ENCODE measurements at places on chromosomes 4 and X.

GRCh38 chrX:24990535-24990934, 25.2 kb downstream of the ARX start:
- peaks cover 44% of the 10 kb centered on the region for H3K4me1 ChIP-seq
- no peak overlapping the region for H3K4me3 ChIP-seq
- H3K27me3 ChIP-seq = no peaks in the 10 kb centered on the region
- DNase-seq = no peak
- H3K36me3 ChIP-seq = no peaks in the 10 kb centered on the region

- H3K36me3 ChIP-seq = no peaks in the 10 kb centered on the region
- H3K4me3 ChIP-seq = no peak overlapping the region
- DNase-seq = no peak
- H3K27me3 ChIP-seq = no peaks in the 10 kb centered on the region
- H3K4me1 ChIP-seq = peaks cover 49% of the 10 kb centered on the region
Observed at GRCh38 chr4:159134429-159134828, 31.6 kb downstream of the RAPGEF2 start.

DNA sequence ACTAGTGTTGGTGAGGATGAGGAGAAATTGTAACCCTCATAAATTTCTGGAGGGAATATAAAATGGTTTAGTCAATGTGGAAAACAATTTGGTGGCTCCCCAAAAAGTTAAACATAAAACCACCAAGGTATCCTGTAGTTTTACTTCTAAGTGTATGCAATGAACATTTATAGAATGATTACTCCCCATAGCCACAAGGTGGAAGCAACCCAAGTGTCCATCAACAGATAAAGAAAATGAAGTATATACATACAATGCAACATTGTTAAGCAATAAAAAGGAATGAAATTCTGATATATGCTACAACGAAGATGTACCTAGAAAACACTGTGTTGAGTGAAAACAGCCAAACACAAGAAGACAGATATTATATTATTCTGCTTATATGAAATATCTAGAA, 569.1 kb upstream of the GRID2 start:
- H3K36me3 ChIP-seq = no peaks in the 10 kb centered on the region
- no peak overlapping the region for H3K4me3 ChIP-seq
- no peaks in the 10 kb centered on the region for H3K4me1 ChIP-seq
- H3K27me3 ChIP-seq = no peaks in the 10 kb centered on the region
- no peak overlapping the region for H3K27ac ChIP-seq

- H3K27ac ChIP-seq = no peak overlapping the region
- DNase-seq = no peak
- no peak overlapping the region for H3K4me3 ChIP-seq
- peaks cover 20% of the 10 kb centered on the region for H3K36me3 ChIP-seq
- H3K27me3 ChIP-seq = peaks cover 8% of the 10 kb centered on the region
- H3K4me1 ChIP-seq = no peaks in the 10 kb centered on the region
Observed at GRCh38 chr4:13766761-13767540, 139.4 kb upstream of the BOD1L1 start.

DNA sequence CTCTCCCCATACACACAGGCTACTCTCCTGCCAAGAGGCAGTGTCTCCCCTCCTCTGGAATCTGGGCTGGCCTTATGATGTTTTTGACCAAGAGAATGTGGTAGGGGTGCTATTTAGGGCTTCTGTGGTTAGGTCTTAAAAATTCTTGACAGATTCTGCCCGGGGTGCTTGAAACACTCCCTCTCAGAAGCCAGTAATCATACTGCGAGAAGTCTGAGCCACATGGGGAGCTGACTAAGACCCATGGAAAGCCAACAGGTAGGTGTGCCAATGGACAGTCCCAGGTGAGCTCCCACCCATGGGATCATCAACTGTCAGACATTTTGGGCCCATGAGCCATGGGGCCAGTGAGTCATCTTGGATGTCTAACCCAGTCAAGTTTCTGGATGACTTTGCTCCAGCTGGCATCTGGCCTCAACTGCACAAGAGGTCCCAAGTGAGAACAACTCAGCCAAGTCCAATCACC, 315.7 kb downstream of the FBXW7 start:
- no peaks in the 10 kb centered on the region for H3K27me3 ChIP-seq
- no peaks in the 10 kb centered on the region for H3K36me3 ChIP-seq
- peaks cover 12% of the 10 kb centered on the region for H3K4me1 ChIP-seq
- DNase-seq = no peak
- H3K4me3 ChIP-seq = no peak overlapping the region
- no peak overlapping the region for H3K27ac ChIP-seq

DNA sequence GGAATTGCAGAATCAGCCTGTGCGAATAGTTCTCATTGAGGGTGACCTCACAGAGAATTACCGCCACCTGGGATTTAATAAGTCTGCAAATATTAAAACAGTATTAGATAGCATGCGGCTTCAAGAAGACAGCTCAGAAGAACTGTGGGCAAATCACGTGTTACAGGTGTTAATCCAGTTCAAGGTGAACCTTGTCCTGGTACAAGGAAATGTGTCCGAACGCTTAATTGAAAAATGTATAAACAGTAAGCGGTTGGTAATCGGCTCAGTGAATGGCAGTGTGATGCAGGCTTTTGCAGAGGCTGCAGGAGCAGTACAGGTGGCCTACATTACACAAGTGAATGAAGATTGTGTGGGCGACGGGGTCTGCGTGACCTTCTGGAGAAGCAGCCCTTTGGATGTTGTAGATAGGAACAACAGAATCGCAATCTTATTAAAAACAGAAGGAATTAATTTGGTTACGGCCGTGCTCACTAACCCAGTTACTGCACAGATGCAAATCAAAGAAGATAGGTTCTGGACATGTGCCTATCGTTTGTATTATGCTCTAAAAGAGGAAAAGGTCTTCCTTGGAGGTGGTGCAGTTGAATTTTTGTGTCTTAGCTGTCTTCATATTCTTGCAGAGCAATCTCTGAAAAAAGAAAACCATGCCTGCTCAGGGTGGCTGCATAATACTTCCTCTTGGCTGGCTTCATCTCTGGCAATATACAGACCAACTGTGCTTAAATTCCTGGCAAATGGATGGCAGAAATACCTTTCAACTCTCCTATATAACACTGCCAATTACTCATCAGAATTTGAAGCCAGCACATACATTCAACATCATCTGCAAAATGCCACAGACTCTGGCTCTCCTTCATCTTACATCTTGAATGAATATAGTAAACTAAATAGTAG, 10.7 kb downstream of the BBS12 start:
- H3K27me3 ChIP-seq = no peaks in the 10 kb centered on the region
- H3K4me3 ChIP-seq = no peak overlapping the region
- H3K27ac ChIP-seq = no peak overlapping the region
- peaks cover 16% of the 10 kb centered on the region for H3K4me1 ChIP-seq
- peaks cover 12% of the 10 kb centered on the region for H3K36me3 ChIP-seq
- DNase-seq = no peak

DNA sequence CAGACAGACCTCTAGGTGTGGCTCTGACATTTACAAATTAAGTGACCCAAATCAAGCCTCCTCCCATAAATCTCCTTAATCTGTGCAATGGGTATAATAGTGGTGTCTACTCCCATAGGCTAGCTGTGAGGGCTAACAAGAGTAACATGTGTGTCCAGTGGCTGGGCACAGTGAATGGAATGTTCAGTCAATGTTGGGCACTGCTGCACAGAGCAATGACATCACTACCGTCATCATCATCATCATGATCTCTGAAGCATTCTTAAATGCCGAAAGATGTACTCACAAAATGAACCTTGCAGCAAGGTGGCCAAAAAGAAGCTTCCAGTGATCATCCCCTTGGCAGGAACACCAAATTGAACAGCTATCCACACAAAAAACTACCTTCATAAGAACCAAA, 43.5 kb downstream of the CHRNA9 start:
- DNase-seq = no peak
- no peak overlapping the region for H3K27ac ChIP-seq
- no peak overlapping the region for H3K4me3 ChIP-seq
- H3K36me3 ChIP-seq = no peaks in the 10 kb centered on the region
- peaks cover 11% of the 10 kb centered on the region for H3K4me1 ChIP-seq
- H3K27me3 ChIP-seq = peaks cover 3% of the 10 kb centered on the region

DNA sequence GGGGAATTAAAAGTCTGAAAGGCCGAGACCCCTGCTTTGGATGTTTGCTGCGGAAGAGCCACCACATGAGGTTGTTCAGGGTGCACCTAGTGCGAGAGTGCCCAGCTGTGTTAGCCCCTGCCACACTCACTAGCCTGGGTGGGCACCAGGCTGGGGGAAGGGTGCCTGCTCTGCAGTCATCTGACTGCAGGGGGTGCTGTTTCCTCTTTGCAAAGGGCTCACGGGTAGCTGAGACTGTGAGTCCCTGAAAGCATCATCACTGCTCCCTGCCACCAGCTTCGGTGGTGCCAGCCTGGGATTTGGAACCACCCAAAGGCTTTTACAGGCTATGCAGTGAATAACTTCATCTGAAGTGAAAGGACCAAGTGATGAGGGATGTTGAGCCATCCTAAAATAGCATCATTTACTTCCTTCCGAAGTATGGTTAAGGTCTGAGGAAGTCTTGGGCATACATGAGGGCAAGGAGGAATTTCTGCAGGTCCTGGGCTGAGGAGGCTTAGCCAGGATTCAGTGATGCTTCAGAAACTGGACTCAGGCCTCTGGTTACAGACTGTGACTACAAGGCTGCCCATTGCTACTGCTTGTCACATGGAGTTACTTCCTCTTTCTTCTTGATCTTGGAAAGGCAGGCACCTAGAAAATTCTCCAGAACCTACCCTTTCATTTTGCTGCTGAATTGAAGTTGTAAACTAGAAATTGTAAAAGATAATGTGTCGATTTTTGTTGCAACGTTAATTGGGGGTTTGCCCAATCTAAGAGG, 293.2 kb upstream of the PRPS2 start:
- H3K36me3 ChIP-seq = no peaks in the 10 kb centered on the region
- H3K4me1 ChIP-seq = peaks cover 2% of the 10 kb centered on the region
- no peaks in the 10 kb centered on the region for H3K27me3 ChIP-seq
- no peak overlapping the region for H3K27ac ChIP-seq
- no peak overlapping the region for H3K4me3 ChIP-seq

- no peaks in the 10 kb centered on the region for H3K36me3 ChIP-seq
- no peak for DNase-seq
- H3K27ac ChIP-seq = no peak overlapping the region
- peaks cover 27% of the 10 kb centered on the region for H3K4me1 ChIP-seq
- no peaks in the 10 kb centered on the region for H3K27me3 ChIP-seq
Observed at GRCh38 chr4:156173486-156173885, 219.8 kb upstream of the CTSO start.

DNA sequence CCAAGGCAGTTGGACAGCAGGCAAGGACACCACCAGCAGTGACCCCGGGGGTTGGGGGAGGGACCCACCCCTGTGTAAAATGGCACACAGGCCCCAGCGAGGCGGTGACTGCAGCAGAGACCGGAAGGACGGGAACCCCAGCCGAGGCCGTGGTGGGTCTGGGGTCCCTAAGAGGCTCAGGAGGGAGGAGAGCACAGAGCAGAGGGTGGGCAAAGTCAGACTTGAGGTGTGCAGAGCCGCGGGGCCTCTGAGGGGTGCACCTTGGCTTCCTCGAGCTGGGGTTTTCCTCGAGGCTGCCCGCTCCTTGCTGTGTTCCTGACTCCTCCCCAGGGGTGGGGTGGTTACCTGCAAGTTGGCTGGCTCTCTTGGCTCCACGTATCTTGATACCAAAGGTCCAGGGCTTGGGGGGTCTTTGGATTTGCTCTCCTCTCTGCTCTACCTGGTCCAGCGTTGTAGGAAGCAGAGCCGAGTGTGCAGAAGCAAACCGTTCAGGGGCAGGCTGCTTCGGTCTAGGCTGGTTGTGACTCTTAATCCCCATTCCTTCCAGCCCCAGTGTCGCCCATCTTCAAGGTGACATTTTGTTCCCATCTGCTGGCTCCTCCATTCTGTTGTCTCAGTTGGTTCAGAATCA, 37.9 kb upstream of the SORCS2 start:
- DNase-seq = no peak
- H3K27ac ChIP-seq = no peak overlapping the region
- H3K4me1 ChIP-seq = 0 out of 2 replicates have a peak, but pooled peaks cover 7% of the 10 kb centered on the region
- no peaks in the 10 kb centered on the region for H3K36me3 ChIP-seq

- H3K36me3 ChIP-seq = no peaks in the 10 kb centered on the region
- H3K27me3 ChIP-seq = no peaks in the 10 kb centered on the region
- H3K27ac ChIP-seq = no peak overlapping the region
- H3K4me1 ChIP-seq = no peaks in the 10 kb centered on the region
- no peak for DNase-seq
Observed at GRCh38 chrX:150316564-150316963, 46.6 kb upstream of the MAMLD1 start.

DNA sequence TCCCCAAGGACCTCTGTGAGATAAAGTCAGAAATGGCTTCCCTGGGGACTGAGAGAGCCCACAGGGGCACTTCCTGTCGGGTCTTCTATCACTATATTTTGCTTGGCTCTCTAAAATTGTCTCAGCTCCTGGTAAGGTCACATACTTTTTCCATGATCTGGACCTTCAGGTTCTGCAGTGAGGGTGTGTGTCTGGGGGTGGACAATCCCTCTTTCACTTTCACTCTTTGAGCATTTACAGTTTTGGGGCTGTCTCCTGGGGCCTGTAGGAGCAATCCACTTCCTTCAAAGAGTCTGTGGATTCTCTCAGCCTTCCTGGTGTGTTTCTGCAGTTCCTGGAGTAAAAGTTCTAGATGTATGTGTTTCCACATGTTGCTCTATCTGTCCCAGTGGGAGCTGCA, 335.7 kb downstream of the FSTL5 start:
- no peak overlapping the region for H3K4me3 ChIP-seq
- no peaks in the 10 kb centered on the region for H3K27me3 ChIP-seq
- DNase-seq = no peak
- H3K4me1 ChIP-seq = peaks cover 6% of the 10 kb centered on the region

DNA sequence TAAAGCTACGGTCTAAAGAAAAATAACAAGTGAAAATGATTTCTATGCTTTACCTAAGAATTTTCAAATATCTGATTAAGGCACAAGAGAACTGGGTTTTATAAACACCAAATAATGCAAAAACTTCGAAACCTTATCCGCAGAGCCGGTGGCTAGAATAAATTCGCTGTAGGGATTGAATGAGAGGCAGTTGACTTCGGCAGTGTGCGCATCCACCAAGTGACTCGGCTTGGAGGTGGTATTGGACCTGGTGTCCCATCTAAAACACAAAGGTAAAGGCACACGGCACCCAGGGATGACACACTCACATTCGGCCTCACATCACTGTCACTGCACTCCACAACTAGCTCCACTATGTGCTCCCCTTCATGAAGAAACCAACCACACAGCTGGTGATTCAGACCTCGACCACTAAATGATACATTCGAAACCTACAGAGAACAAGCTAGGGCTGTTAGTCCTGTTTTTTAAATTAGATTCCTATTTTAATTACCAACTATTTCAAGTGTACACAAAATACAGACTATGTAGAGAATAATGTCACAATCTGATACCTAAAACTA, 17.5 kb downstream of the RBBP7 start:
- no peaks in the 10 kb centered on the region for H3K4me1 ChIP-seq
- no peak overlapping the region for H3K27ac ChIP-seq
- peaks cover 58% of the 10 kb centered on the region for H3K36me3 ChIP-seq
- no peaks in the 10 kb centered on the region for H3K27me3 ChIP-seq
- no peak for DNase-seq

Measured in WTC11 (cell line).